Fibroblast of lung (primary cell): ENCODE measurements at places on chromosomes 7 and 10.

DNA sequence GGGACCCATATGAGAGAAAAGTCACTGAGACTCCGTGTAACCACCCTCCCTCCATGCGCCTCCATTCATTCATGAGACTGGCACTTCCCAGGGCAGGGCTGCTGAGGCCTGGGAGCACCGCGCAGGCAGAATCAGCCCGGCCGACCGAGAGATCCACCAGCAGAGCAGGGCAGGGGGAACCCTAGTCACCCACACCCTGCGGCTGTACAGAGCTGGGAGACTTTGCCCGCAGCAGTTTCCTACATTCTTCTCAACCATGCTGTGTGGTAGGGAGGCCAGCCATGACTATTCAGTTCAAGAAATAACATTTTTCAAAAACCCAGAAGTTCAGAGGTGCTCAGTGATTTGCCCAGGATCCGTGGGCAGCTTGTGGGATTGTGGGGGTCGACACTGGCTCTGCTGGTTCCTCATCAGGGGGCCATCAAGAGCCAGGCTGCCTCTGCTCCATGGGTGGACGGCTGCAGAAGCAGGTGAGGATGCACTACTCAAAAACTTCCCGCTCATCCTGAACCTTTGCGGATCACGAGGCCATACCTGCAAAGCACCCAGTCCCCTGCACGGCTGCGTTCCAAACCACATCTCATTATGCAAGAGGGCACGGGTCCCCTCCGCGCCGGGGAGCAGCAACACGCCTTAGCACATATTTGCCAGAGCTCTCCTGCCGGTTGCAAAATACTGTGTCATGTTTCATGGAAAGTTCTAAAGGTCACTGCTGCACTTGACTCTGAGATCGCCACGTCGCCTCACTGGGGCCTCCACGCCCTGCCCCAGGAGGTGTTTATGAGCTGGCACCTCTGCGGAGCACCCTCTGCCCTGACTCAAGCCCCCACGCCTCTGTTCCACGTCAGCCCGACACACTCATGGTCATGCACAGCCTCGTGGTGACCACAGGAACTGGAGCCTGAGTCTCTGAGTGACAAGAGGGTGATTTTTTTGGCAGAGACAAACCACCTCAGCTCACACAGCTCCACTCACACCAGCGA lies 132.0 kb downstream of the PRKAG2 start:
- peak; percentile 90 for DNase-seq

- no peak for DNase-seq
Observed at GRCh38 chr7:147798001-147798400, 792.6 kb upstream of the C7orf33 start.

DNA sequence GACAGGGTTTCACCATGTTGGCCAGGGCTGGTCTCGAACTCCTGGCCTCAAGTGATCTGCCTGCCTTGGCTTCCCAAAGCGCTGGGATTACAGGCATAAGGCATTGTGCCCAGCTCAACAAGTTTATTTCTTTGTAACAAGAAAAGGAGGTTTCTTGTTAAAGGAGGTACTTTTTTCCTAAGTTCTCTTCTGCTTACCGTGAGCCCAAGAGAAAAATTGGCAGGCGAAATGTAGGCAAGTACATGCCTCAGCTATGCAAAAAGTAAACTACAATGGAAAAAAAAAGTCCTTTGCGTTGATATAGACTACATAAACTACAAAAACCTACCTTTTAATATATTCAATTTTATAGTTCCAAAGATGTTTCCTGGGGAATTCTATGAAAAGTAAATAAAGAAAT lies 122.6 kb downstream of the DKK1 start:
- DNase-seq: peak; percentile 70

DNA sequence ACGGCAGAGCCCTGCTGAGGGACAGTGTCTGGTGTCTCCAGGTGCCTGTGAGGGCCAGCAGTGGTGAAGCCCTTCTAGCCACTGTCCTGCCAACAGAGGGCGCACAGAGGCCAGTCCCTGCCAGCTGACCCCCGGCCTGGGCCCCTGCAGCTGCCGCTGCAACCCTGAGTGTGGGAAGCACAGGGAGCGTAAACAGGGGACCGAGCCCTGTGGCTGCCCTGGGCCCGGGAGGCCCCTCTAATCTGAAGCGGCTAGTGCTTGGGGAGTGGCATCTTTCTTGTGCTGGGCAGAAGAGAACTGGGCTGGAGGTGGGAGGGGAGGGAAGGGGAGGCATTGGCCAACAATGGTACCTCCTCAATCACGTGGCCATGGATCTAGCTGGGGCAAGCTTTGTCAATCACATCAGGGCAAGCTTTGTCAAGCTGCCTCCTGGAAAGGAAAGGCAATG lies 34.6 kb downstream of the TRIM8 start:
- peak; percentile 70 for DNase-seq

DNA sequence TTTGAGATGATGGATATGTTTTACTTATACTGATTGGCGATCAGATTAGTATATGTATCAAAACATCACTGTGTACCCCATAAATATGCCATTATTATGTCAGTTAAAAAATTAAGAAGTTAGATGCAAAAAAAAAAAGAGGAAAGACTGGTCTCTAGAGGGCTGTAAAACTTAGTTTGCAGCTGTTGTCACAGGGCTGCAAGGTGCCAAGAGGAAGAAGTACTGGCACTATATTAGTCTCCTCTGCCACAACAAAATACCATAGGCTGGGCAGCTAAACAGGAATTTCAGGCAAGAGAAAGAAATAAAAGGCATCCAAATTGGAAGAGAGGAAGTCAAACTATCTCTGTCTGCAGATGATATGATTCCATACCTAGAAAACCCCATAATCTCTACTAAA lies 177.8 kb upstream of the PLPP4 start:
- DNase-seq: no peak
